ENCODE measurements at places on chromosomes 5 and 9. TPM values are rescaled to one million over a fixed set of nuclear protein-coding genes. Genes with fewer than 3 reads are reported as not detected.

GRCh38 chr5:72151169-72151568 is 43.9 kb downstream of the MAP1B start:
- no peak for DNase-seq

The LCN12 gene
- 2.1 TPM for total RNA-seq

The FREM1 gene
- 0.44 TPM for total RNA-seq

The FBP2 gene
- not detected for total RNA-seq

The CCL27 gene
- 0.28 TPM for total RNA-seq

The SLC34A1 gene
- not detected for total RNA-seq

All from H9 (cell line).